Right lung (tissue), 10 donors: ENCODE measurements at places on chromosomes 16 and 17. TPM values are rescaled to one million over a fixed set of nuclear protein-coding genes. Genes with fewer than 3 reads are reported as not detected.
A peak's percentile ranks its signal among the peaks of the same experiment; 100 is the strongest.

The TBC1D28 gene
- polyA plus RNA-seq = not detected

The SEC14L5 gene
- 0.31 TPM for polyA plus RNA-seq

The ALDH3A1 gene
- polyA plus RNA-seq = 0.34 TPM

DNA sequence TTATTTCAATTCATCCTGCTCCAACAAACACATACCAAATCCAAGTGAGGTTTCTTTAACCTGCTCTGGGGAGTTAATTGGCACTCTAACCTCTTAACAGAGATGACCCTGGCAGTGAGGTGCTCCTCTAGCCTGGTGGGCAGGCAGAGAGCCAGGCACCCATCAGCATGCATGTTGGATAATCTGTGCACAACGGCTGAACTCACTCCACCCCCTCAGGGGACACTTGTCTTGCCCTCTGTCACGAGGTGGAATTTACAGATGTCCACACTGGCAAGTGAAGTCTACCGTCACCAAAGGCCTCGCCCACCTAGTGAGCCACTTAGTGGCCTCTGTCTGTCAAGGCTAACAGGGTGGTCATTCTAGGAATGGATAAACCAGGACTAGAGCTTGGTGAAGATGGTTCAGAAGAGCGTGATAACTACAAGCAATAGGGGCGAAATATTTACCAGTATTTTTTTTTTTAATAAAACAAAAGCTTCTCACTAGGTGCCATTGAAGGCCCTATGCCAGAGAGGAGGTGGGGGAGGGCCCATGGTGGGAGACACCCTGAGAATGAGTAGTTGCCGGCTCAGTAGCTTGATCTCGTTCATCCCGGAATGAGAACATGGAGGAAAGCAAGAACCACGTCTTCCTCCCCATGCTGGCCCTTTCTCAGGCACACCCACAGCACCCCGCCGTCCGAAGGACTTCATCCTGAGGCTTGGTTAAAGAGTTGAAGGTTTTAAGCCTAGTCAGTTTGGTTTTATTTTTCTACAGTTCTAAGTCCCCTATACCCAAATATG is 25.2 kb downstream of the PLD6 start:
- no peak for DNase-seq

DNA sequence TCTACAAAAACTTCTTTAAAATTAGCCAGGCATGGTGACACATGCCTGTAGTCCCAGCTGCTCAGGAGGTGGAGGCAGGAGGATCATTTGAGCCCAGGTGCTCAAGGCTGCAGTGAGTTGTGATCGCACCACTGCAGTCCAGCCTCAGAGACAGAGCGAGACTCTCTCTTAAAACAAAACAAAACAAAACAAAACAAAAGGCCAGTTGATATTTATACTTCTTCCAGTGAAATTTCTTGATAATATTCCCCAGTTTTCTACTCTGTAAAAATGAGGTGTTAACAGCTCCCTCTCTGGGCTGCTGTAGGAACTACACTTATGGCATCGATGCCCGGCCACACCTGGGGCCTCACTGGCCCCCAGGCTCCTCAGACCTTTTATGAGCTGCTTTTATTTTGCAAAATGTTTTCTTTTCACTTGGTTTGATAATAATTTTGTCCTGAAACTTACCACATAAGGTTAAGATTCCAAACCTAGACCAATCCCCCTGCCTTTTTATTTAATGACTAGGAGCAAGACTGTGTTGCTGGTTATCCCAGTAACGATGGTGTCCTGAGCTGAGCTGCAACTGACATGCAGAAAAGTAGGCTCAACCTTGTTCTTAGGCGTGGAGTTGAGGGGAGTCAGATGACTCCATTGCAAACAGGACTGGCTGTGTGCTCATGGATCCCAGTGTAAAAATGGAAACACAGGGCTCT is 17.6 kb downstream of the MAPK8IP3 start:
- no peak for DNase-seq

DNA sequence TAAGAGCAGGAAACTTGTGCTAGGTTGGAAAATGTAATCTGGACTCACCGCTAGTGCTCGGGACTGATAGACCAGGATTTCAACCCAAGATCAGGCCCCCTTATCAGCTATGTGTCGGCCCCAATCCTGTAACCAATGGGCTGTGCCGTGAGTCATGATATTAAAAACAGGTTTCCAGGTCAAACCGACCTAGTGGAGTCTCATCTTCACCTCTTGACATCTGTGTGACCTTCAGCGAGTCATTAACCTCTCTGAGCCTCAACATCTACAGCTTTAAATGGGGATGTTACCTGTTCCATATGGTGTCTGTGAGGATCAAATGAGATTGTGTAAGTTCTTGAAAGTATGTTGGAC is 512 bp downstream of the PMM2 start:
- DNase-seq = no peak

- DNase-seq = no peak
Observed at GRCh38 chr17:56708220-56708558, 114.7 kb downstream of the NOG start.

GRCh38 chr17:46776298-46777005 is 42.0 kb downstream of the WNT3 start:
- no peak for DNase-seq

DNA sequence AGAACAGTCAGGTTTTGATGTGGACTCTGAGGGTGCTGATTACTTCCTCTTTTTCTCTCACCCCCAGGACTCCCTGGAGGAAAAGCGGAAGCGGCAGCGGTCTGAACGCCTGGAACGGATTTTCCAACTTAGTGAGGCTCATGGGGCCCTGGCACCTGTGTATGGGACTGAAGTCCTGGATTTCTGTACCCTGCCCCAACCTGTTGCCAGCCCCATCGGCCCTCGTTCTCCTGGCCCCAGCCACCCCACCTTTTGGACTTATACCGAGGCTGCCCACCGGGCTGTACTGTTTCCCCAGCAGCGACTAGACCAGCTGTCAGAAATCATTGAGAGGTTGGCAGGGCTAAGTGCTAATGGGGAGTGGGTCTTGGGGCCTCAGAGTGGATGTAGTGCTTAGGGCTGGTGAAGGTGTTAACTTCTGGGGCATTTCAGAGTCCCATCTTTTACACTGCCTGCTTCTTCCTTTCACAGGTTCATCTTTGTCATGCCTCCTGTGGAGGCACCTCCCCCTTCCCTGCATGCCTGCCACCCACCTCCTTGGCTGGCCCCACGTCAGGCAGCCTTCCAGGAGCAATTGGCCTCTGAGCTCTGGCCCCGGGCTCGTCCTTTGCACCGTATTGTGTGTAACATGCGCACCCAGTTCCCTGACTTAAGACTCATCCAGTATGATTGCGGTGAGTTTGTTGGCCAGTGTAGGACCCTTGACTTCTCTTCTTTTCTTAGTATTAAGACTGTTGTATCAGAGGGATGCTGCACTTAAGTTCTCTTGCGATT is 19.1 kb upstream of the PHKG2 start:
- no peak for DNase-seq

DNA sequence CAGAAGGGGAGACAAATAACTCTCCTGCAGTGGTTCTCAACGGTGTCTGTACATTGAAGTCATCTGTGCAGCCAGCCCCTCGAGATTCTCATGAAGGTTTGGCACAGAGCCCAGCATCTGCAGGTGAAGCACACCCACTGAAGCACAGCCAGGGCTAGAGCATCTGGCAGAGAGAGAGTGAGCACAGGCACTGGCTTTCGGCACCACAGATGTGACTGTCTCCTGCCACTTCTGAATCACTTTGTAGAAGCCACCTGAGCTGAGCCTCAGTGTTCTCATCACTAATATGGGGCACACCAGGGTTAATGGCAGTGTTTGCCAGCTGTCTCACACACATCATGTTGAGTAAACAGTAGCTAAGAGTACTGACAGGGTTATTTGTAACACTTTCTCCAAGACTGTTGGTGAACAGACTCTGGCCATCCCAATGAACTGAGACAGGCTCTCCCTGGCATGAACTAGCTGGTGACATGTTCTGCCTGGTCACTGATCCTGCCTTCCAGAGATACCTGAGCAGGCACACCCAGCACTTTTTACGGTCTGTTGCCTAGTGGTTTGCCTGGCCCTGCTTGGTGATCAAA is 10.9 kb downstream of the HSPB9 start:
- no peak for DNase-seq

DNA sequence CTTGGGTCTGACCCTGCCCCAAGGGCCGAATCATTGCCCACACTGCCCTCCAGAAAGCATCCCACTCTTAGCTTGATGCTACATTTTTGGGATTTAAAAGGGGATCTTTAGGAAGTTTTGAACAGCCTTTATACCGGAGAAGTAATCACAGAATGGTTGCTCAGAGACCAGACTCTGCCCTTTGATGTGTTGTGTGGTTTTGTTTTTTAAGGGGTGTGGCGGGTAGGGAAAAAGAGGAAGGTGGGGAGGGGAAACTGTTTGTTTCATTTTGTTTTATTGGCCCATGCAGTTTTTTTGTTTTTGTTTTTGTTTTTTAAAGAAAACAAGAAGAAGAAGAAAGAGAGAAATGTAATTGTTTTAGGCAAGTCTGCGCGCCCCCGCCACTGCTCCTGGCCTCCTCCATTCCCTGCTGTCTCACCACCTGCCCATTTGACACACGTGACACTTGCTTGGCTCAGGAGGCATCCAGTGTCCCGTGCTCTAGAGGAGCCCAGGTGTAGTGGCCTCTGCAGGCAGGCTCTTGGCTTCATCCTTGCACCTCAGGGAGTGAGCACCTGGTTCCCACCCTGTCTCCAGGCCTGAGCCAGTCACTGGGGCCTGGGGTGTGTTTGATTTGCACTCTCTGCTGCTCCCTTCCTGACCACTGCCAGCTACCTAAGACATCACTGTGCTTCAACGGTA is 35.7 kb downstream of the GNAO1 start:
- DNase-seq = no peak

GRCh38 chr16:61820398-61820797 is 215.8 kb downstream of the CDH8 start:
- DNase-seq = no peak

DNA sequence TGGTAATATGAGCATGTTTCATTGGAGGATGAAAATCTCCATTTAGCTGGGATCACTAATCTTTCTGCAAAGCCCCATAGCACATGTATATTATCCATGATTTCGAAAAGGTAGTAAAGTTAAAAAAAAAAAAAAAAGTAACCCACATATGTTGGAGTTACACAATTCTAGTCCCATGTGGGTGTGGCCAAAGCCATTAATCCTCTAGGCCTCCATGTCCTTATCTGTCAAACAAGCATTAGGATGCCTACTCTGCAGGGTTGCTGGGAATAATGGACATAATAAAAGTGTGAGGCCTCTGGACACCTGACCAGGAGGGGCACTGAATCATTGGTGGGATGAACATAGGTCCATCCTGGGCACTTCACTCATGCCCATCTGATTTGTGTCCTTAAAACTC is 29.2 kb upstream of the VAT1L start:
- DNase-seq = no peak

- DNase-seq = no peak
Observed at GRCh38 chr17:21372256-21372954, 3.8 kb upstream of the KCNJ12 start.

DNA sequence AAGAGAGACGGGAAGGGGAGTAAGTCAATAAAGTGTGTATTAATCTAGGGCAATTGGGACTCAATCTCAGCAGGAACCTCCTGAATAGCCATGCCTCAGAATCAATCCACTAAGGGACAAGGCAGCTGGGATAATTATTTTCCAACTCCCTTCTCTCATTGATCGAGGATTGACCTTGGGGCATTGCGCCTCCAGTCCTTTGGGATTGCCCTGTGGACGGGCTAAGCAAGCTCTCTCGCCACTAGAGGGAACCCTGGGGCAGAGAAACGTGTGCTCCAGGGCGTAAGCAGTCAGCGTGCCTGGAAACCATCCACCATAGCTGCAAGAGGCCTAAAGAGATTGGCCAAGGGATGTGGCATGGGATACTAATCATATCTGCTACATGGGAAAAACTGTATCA is 53.9 kb upstream of the ERCC4 start:
- DNase-seq = peak; percentile 10

DNA sequence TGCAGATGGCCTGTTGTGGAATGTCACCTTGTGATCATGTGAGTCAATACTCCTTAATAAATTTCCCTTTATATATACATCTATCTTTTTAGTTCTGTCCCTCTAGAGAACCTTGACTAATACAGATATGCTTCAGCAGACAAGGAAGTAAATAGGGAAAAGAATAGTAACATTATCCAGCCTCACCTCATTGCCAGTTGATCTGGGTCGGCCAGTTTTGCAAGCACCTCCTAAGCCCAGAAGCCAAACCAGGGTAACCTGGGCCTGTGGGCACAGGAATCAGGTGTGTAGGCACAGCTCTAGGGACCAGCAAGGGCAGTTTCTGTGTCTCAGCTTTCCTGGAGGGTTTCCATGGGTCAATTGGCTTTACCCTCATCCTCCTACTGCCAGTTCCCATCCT is 11.9 kb upstream of the CCL17 start:
- DNase-seq = no peak

DNA sequence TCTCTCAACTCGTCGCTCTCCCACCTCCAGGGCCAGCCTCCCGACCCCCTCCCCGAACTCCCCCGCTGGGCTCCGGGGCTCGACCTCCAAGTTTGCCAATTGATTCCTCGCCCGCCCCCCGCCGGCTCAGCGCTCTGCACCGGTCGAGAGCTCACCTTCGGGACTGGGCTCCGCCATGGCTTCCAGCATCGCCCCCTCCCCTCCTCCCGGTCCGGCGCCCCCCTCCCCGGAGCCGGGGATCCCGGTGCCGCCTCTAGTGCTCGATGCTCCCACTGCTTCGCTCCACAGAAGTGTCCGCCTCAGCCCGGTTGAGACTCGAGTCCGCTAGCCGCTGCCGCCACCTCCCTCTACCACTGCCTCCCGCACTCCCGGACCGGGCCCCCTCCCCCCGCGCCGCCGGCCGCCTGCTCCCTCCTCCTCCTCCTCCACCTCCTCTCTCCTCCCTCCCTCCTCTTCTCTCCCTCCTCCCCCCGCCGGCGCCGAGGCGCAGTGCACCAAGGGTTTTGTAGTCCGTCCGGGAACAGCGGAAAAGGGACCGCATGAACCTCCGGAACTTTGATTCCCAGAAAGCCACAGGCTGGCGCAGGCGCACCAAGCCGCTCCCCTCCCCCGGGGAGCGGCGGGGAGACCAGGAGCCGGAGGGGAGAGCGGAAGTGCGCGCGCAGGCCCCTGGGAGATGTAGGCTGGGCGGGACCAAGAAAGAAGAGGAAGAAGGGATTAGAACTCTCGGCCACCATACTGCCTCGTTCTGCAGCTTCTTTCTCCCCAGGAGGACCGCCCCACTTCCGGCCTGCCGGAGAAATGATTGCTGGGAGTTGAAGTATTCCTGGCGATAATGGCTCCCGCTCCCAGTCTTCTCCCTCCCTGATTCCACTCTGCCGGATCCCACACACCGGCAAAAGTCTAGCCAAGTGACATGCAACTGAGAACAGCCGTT is at the start of gene PHF23:
Gene PHF23, minus strand, starts transcription at position 367 of the 937 bp plus-strand sequence. Its CDS starts 178 bp downstream, at position 189.
- peak; percentile 100 for DNase-seq

- DNase-seq = no peak
Observed at GRCh38 chr17:8798846-8799569, at the start of gene MFSD6L. Gene MFSD6L (minus strand): TSS chr17:8799365. CDS start chr17:8799120, 245 bp downstream.

- no peak for DNase-seq
Observed at GRCh38 chr16:48158296-48158695, 2.5 kb upstream of the ABCC12 start.

GRCh38 chr16:80720804-80721371 is 83.5 kb downstream of the CDYL2 start:
- DNase-seq = no peak

DNA sequence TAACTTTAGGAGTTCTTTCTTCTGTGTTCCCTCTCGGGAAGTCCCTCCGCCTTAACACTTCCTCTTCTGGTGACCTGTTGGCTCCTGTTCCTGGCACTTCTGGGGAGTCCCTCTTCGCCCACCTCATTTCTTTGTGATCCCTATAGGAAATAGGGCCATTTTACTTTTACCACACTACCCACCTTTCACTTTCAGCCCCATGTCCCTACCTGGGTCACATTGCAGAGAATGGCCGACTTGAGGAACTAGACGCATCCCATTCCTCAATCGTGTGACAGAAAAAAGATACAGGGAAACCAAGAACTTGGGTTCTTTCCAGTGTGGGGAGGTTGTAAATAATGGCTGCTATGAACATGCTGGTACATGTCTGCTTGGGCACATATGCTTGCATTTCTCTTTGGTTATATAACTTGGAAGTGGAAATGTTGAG is 6.6 kb downstream of the IL21R start:
- DNase-seq = no peak
